ENCODE measurements at places on chromosomes 1 and 21.
A peak's percentile ranks its signal among the peaks of the same experiment; 100 is the strongest.

DNA sequence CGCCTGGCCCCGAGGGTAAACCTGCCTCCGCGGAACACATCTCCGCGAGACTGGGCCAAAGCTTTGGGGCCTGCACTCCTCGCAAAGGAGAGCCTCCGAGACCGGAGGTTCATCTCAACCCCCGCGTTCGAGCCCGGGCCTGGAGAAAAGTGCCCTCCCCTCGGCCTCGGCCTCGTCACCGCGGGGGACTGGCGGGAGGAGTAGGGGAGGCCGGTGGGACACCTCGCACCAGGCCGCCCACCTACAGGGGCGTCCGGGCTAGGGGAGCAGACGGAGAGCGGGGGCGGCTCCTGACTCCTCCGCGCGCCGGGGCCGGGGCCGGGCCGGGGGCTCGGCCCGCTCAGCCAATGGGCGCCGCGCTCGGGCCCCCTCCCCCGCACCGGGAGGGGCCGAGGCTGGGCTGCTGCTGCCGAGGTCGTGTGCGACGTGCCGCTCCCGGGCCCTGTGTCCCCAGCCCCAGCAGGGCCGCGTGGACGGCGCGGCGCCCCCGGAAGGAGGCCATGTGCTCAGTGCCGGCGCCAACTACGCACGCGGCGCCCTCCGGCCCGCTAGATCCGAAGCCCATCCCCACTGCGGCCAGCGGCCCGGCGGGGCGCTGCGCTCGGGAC, 684 bp downstream of the SLC2A1 start:
- peak; percentile 68 for DNase-seq

DNA sequence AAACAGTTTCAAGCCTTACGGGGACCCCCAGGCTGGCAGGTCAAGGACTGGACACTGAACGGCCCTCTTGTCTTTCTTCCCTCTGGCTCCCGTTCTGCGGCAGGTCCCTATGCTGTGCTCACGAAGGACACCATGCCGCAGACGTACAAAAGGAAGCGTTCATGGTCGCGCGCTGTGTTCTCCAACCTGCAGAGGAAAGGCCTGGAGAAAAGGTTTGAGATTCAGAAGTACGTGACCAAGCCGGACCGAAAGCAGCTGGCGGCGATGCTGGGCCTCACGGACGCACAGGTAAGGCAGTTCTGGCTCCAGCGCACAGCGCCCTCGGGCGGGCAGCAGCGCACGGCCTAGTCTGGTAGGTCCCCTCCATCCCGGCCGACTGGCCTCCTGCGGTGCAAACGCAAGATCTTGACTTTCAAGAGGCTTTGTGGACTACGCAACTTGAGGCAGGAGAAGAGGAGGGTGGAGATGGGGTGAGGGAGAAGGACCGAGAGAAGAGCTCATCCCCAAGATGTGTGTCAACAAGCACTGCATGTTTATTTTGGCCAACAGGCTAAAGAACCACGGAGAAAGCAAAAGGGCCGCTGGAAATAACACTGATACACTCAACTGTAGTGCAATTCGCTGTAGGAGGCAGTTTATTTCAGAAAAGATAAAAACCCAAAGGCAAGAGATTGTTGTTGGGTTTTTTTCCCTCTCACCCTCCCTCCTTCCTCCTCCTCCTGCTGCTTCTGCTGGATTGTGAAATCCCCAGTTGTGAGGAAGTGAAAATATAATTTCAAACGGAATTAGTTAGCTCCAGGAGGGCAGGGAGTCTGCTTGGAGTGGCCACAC, 3.0 kb downstream of the HLX start:
- DNase-seq = no peak

DNA sequence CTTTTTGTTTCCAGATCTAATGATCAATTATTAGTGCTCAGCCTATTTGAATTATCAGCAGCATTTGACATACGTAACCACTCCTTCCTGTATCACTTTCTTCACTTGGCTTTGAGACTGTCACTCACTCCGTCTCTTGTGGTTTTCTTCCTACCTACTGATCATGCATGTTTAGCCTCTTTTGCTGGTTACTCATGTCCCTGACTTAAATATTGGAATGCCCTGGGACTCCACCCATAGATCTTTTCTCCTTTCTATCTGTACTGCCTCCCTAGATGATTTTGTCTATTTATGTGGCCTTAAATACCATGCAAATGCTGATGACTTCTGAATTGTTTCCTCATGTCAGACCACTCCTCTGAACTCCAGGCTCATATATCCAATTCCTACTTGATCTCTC, 57.7 kb upstream of the PDE4B start:
- DNase-seq = no peak

DNA sequence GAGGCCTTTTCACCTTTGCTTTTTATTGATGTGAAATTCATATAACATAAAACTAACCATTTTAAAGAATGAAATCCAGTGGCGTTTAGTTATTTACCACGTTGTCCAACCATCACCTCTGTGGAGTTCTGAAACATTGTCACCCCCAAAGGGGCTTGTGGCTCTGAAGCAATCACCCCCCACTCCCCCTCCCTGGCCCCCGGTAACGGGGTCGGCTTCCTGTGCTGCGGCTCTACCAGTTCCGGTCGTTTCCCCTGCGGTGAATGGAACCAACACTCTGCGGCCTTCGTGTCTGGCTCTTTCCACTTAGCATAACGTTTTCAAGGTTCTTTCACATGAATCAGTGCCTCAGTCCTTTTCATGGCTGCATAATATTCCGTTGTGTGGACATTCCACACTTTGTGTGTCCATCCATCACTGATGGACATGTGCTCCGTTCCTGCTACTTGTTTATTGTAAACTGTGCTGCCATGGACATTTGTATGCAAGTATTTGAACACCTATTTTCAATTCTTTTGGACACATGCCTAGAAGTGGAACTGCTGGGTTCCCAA, 1.8 kb upstream of the ISG15 start:
- no peak for DNase-seq

GRCh38 chr1:59266927-59267293, 30.0 kb upstream of the FGGY start:
- no peak for DNase-seq

DNA sequence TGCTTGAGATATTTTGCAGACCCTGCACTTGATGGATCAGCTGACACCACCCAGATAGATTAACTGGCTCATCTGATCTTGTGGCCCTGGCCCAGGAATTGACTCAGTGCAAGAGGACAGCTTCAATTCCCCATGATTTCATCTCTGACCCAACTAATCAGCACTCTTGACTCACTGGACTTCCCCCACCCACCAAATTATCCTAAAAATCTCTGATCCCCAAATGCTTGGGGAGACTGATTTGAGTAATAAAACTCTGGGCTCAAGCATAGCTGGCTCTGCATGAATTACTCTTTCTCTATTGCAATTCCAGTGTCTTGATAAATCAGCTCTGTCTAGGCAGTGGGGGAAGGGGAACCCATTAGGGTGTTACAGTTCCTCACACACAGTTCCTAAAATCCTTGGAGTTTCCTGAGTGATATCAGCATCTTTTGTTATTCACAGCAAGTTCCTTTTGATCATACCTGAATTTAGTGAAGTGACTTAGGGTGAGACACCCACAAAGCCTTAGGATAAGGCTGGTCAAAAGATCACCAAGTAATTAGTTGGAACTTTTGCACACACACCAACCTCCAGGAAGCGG, 104.2 kb downstream of the COP1 start:
- no peak for DNase-seq

- DNase-seq = no peak
Measured at GRCh38 chr1:215911406-215911968, 344.4 kb downstream of the KCTD3 start.

- DNase-seq = no peak
Measured at GRCh38 chr1:156664767-156665411, 12.3 kb downstream of the NES start.

DNA sequence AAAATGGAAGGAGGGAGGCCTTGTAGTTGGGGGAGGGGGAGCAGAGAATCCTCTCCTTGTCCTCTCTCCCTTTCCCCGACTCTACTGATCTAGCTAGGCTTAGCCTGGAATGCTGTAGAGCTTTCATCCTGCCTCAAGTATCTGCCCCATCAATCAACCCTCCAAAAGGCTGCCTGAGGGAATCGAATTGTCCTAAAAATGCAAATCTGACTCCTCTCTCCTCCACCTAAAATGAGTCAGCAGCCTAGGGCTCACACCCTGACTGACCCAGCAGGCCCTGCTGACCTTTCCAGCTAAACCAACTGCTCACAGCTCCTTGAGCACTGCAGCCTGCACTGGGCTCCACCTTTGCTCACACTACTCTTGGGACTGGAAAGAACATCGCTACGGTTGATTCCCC, 2.8 kb downstream of the HPDL start:
- no peak for DNase-seq

GRCh38 chr1:58290685-58291372, 255.7 kb downstream of the OMA1 start:
- no peak for DNase-seq

DNA sequence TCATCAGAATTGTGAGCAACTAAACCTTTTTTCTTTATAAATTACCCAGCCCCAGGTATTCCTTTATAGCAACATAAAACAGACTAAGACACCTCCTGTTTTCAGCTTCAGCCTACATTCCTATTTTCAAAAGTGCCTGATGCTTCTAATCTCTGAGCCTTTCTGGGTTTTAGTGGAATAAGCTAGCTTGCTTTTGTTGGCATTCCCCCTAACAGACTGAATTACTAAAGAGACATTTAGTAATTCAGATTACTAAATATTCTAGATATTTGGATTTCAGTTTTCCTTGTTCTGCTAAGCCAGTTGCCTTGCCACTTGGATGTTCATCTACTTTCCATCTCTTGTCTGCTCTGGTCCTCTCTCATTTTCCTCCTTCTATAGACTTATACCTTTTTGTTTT, 10.5 kb upstream of the GNG12 start:
- no peak for DNase-seq

DNA sequence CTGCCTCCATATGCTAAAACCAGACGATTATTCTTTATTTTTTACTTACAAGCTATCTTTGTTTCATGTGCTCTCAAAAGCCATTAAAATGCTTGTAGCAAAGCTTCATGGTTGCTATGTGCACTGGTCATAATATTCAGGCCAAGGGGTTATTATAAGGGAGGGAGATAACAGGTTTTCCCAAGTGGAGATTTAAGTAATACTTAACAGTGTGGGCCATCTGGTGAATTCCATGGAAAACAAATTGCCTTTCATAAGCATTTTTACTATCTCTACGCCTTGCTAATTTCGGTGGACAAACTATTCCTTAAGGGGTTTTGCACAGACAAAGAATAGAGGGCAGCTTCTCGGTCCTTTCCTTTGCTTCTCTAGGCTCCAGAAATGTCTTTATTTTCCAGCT, 137.8 kb downstream of the NUF2 start:
- DNase-seq = no peak

DNA sequence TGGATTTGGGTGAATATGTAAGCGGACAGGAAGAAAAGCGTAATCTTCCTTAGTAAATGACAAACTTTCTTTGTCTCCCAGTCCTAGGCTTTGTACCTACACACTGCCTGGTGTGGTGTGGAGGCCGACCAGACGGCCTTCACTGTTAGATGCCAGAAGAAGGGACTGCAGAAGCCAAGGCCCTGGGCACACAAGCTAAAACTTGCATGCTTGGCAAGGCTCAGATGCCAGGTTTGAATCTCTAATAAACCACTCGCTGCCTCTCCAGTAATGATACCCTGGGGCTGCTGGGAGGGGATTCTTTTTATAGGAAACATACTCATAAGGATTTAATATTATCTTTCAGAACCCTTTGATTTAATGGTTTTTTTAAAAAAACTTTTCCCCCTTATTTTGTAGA, 263.8 kb downstream of the PTPRC start:
- peak; percentile 43 for DNase-seq

DNA sequence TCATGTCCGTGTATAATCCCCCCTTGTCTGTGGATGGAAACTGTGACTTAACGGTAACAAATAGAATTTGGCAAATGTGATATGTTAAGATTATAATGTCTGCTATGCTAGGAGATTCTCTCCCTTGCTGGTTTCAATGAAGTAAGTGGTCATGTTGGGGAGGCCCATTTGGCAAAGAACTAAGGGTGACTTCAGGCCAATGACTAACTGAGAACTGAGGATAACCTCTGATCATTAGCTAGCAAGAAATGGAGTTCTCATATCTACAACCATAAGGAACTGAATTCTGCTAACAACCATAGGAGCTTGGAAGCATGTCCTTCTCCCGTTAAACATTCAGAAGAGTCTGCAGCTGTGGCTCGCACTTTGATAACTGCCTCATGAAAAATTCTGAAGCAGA, 2.3 kb downstream of the IFI44L start:
- no peak for DNase-seq

DNA sequence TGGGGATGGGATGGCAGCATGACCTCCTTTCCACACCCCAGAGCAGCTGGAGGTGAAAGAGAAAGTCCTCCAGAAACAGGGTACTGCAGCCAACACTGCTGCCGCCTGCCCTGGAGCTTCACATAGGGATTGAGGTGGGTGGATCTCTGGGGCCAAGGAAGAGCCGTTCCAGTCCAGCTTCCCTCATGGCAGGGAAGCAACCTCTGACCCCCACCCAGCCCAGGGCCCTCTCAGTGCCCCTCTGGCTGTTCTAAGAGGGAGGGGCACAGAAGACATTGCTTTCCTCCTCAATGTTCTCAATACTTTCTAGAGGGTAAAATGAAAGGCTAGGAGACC, 5.7 kb downstream of the KIF21B start:
- DNase-seq = no peak

DNA sequence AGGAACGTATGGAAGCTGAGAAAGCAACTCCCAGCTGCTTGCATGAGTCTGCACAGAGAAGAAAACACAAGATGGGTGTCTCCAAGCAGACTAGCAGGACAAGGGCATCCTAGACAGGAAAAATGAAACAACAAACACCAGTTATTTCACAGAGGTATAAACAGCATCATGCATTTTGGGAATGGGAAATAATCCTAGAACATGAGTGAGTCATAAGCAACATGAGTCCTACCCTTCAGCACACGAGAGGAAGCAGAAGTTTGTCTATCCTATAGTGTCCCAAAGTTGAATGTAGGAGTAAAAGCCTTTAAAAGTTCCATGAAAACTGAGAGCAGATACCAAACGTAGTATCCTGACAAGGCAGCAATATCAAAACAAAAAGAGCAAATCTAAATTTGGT, 11.3 kb upstream of the FRRS1 start:
- no peak for DNase-seq
